Sciatic nerve (tissue), 2 donors: ENCODE measurements at places on chromosomes 1 and 21.
A peak's percentile ranks its signal among the peaks of the same experiment; 100 is the strongest.

- DNase-seq = no peak
Observed at GRCh38 chr1:239418681-239419080, 32.3 kb downstream of the CHRM3 start.

DNA sequence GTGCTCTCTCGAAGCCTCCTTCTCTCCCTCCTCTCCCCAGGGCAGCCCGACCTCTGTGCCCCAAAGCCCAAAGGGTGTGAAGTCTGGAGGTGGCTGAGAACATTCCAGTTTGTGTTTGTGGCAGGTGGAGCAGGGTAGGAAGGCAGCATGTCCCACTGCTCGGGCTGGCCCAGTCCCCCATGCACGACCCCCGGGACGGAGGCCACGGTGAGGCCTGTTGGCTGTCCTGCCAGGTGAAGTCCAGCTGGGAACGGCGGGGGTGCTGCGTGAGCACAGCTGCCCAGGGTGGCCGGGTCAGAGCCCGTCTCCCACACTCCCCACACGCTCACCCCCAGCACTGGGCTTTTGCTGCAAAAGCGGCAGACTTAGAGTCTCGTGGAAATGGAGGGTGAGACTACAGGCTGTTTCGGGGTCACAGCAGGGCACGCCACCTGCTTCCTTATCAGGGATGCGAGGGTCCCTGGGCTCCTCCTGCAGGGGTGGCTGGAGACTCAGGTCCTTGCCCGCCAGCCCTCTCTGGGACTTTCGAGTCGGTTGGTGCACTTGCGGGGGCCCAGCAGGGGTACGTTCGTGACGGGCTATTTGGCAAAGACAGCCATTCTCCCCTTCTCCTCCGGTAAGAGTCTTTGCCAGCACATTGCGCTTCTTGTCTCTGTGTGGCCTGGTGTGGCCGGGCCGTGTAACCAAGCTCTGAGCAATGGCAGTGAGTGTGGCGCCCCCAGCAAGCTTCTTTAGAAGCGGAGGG is 40.3 kb downstream of the MORN1 start:
- DNase-seq = peak; percentile 52

GRCh38 chr1:210558302-210558701 is 229.6 kb downstream of the HHAT start:
- DNase-seq = peak; percentile 69

DNA sequence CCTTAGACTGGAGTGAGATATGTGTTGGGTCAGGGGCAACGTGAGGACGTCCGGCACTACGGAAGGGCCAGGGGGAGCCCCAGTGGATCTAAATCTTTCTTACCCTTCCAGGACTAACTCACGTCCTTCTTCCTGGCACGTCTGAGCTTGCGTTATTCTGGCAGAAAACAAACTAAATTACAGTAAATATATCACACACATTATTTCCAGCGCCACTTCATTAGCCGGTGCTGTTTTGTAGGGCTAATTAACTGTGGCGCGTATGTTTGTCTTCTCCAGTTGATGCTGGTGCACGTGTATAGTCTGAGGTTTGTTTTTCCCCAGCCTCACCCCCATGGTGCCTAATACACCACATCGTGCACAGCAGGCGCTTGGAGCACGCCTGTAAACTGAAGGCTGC is 59.2 kb downstream of the TLR5 start:
- DNase-seq = no peak

GRCh38 chr1:159895836-159896545 is 4.0 kb downstream of the CFAP45 start:
- no peak for DNase-seq

GRCh38 chr1:201625851-201626251 is 86.9 kb downstream of the NAV1 start:
- DNase-seq = no peak
